ENCODE measurements at places on chromosomes 16 and 17. TPM values are rescaled to one million over a fixed set of nuclear protein-coding genes. Genes with fewer than 3 reads are reported as not detected.

DNA sequence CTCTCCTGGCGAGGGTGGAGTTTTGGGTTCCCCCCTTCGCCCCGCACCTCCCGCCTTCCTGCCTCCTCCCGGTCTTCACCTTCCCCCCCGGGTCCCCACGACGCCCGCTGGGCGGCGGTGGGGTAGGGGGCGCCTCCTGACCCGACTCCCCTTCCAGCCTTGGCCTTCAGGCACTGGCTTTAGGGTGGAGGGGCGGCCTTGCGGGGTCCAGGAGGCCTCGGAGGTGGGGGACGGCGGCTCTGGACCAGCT lies 2.4 kb downstream of the SLC16A3 start:
- DNase-seq, result no peak

DNA sequence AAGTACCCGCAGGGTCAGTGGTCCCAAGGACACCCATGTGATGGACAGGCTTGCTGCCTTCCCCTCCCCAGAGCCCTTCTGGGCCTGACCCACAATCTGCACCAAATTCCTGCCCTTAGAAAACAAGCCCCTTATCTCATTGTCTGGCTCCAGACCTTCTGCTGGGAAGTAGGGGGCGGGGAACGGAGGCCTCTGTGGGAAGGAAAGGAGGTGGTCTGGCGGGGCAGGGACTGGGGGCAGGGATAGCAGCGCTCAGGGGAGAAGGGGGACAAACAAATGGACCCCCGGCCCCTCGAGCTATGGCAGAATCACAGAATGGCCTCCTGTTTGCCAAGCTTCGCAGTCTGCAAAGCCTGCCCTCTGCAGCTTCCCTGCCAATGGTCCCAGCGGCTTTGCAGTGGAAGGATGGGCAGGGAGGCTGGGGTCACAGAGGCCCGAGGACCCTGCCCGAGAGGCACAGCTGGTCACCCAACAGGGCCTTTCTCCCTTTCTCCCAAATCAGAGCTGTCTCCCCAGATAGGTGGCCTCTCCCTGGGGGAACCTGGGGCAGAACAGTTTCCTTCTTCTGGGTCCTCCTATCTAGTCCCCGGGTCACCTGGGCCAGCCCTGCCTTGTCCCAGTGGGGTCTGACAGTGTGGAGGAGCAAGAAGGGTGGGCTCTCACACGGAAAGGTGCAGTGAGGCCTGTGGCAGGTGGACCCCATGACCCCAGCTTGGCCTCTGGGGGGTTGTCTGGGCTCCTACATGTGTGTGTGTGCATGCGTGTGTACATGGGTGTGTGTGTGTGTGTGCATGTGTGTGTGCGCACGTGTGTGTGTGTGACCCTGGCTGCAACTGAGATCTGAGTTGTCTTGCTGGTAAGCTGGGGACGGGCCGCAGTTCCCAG lies 25.5 kb downstream of the TMEM235 start:
- DNase-seq, result no peak

Gene ANKRD40CL
- total RNA-seq, result not detected

DNA sequence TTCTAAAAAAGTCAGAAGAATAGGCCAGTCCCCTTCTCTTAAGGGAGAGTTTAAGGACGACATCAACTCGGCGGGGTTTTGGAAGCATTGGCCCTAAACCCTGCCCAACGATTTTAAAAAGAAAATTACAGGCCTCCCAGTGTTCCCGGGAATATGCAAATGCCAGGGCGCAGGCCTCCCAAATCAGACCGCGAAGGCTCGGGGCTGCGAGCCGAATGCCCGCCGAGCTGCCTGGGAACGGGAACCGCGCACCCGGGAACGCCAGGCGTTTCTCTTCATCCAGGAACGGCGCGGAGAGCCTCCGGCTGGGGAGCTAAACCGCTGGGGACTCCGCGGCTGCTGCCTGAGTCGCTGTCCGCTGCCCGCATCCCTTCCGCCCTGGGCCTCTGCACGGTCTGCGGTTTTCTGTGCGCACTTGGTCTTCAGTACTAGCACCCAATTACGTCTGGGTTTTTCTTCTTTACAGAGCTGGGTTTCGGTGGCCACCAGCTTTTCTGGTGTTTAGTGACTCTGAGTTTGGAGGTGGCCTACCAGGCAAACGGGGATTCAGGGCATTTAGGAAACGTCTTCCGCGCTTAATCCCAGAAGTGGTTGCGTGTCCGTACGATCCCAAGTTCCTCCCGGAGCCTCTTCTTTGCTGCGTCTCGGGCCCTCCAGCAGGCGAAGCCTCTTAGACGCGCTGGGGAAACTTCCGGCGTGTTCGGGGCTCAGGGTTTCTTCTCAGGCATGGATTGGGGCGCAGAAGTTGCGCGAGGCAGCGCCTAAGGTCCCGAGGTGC lies 5.7 kb downstream of the IRX5 start:
- no peak for DNase-seq

GRCh38 chr16:85413691-85414663 lies 199.1 kb upstream of the GSE1 start:
- DNase-seq, result no peak

- no peak for DNase-seq
These were observed 25.5 kb upstream of the PMP22 start for GRCh38 chr17:15290605-15291004.

Gene TEKT5
- total RNA-seq, result not detected

Gene CX3CL1
- total RNA-seq, result 23.4 TPM

Gene HS3ST2
- total RNA-seq, result not detected

Gene CHST6
- 0.32 TPM for total RNA-seq

- no peak for DNase-seq
These were observed 42.5 kb downstream of the KCNJ12 start for GRCh38 chr17:21418446-21419298.

GRCh38 chr17:39200957-39201510 lies 951 bp downstream of the RPL19 start:
- DNase-seq, result no peak

DNA sequence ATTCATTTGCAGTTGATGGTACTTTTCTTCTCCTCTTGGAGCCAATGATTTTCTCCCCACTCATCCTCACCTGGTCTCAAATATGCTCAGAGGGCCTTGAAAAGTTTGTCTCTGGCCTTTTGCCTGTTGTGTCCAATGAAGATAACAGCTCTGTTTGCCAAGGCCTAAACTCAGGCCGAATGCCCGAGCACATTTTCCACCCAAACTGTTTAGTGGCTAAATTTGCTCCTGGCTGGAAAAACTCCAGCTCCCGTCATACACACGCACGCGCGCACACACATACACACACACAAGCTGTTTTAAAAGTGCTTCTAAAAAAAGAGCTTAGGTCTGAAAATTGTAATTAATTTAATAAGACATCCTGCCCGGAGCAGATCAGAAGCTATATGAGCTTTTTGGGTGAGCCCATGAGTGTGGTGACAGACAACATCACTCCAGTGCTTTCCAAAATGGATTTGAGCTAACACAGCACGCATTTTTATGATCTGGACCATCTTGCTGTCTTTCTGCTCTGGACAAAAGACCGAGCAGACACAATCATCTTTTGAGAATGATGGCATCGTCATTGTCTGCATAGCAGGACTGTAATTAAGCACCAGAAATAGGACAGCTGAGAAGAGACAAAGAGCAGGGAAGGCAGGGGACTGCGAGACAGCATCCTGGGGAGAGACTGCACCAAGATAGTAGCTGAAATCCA lies 48.9 kb downstream of the IRX6 start:
- DNase-seq, result no peak

DNA sequence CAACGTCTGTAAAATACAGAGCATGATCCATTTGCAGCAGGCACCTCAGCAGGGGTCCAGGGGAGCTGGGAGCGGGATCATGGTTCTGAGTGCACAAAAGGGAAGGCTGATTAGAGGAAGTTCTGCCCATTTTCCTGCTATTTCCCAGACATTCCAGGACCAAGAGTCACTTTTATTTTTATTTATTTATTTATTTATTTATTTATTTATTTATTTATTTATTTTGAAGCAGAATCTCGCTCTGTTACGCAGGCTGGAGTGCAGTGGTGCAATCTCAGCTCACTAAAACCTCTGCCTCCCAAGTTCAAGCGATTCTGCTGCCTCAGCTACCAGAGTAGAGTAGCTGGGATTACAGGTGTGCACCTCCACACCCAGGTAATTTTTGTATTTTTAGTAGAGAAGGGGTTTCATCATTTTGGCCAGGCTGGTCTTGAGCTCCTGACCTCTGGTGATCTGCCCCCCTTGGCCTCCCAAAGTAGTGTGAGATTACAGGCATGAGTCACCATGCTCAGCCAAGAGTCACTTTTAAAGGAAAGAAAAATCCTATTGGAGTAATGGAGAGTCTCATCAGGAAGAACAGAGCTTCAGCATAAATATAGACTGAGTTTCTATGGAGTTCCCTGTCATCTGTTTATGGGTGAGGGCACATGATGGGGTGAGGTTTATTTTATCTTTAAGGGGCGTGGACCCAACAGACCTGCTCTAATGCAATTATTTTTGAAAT lies 355.2 kb downstream of the HAPSTR1 start:
- no peak for DNase-seq

GRCh38 chr17:35889241-35889640 lies 9.1 kb upstream of the CCL5 start:
- DNase-seq, result no peak

DNA sequence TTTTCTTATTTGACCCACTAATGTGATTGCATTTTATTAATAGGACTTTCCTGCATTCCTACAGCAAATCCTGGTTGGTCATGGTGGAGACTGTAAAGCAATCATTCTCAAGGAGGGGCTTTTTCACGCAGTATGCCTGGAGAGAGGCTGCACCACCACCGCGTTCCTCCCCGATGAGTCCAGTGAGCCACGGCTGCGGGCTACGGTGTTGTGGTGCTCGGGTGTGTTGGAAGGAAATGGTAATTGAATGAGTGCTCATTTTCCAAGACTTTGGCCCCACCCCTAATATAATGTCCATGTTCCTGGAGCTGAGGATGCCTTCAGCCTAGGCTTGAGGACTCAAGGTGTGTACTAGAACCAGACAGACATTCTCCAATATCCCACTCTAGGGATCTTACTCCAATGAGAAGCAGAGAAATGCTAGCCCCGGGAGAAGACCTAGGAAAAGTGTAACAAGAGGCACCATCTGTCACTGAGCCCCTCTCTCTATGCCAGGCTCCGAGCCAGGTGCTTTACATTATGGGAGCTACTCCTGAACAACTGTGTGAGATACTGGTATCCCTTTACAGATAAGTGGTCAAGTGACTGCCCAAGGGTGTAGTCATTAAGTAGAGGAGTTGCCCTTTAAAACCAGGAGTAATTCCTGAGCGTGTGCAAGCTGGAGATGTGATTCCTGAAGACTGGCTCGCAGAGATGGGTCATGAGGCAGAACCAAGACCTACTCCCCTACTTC lies 39.4 kb downstream of the HEATR6 start:
- no peak for DNase-seq

Gene TBC1D3E
- not detected for total RNA-seq

GRCh38 chr16:90083139-90083538 lies 6.0 kb upstream of the PRDM7 start:
- DNase-seq, result no peak

DNA sequence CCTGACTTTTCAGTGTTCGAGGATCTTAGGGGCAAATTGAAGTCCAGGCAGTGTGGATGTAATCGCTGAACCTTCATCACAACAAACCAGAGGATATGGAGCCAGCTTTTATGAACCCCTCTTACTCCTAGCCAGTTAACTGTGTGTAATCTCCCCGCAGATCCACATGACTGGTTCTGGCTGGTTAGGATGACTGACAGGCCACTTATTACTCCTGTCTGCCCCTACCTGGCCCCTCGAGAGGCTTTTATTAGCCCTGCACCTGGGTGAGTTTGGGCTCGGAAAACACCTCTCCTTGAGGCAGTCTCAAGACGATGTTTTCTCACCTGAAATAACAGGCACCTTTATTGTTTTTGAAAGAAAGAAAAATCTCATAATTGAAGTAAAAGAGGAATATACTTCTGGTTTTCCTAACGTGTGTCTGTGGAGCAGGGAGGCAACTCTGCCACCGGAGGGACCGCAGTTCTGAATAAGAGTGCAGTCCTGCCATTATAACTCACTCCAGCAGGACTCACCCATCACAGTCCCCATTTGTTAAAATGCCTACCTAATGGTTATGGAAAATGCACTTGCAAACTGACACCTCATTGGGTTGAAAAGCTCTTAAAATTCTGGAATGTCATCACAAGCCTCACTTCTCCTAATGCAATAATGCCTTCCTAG lies 291.9 kb upstream of the N4BP1 start:
- DNase-seq, result no peak

Gene C1QTNF8
- total RNA-seq, result not detected

GRCh38 chr16:31711344-31711845 lies 162.2 kb upstream of the ZNF267 start:
- DNase-seq, result no peak

Gene TMEM219
- 105 TPM for total RNA-seq

DNA sequence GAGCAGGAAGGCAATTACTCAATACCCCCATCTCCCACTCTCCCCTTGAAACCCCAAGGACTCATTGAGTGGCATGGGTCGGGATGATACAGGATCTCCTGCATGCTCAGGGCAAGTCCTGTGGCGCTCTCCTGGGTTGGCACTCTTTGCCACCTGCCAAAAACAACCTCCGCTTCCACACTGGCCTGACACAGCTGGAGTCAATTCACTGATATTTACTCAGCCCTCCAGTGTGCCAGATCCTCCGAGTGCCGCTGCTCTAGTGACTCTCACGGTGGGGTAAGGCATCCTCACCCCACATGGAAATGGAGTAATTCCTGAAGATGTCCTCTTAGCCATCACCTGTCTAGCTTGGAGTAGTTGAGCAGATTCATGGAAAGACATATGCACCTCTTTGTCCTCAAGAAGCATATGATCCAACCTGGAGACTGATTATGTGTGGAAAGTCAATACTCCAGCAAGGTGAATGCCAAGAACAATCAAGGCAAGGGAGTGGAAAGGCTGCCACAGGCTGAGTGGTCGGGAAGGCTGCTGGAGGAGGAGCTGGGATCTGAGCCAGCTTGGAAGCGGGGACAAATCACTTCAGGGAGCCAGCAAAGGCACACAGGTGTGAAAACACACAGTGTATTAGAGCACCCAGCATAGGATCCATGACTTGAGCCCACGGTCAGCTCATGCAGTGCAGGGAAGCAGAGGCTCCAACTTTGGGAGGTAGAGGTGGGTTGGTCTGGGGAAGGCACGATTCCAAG lies 12.6 kb upstream of the GOSR2 start:
- no peak for DNase-seq

Gene CD300LG
- not detected for total RNA-seq

- DNase-seq, result no peak
These were observed 2.1 kb upstream of the IRX5 start for GRCh38 chr16:54928411-54929089.

DNA sequence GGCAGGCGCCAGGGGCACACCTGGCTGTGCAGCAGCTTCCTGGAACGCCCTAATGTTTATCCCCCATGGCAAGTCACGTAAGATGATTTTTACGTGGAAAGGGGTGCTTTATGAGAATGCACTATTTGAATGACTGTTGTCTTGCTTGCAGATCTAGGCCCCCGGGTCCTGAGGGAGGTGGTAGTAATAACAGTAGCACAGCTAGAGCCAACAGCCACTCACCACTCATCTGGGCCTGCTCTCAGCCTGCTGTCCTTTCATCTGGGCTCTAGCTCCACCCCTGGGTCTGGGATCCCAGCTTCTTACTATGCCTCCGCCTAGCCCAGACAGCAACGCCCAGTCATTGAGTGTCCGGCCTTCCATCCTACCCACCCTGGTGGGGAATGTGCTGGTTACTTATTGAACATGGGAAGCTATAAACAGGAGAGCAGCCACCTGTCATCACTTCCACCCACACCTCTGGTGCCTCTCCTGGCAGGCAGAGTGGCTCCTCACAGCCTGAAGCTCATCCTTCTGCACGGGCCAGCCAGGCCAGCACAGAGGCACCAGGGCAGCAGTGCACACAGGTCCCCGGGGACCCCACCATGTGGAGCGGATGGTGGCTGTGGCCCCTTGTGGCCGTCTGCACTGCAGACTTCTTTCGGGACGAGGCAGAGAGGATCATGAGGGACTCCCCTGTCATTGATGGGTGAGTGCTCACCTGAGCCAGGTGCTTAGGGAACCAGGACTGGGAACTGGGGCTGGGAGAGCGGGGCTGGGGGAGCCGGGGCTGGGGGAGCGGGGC lies 16.6 kb downstream of the DPEP1 start:
- DNase-seq, result peak; percentile 57
